ENCODE measurements at places on chromosomes 7 and 10.

DNA sequence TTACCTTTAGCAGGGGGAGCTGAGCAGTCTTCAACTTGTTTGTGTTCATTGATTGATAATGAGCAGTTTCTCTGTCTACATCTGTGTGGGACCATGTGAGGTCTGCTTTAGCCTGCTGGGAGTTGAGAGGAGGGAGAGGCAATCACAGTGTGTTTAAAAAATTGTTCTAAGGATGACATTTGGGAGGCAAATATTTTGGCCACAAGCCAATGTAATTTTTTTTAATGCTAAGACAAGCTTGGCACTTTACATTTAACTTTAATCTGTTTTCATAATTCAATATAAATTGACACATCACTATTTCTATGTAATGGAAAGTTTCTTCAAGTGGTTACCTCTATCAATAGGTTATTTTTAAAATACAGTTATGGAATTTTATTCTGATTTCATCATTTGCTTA, 55.9 kb upstream of the SEMA3A start:
- no peak for DNase-seq

DNA sequence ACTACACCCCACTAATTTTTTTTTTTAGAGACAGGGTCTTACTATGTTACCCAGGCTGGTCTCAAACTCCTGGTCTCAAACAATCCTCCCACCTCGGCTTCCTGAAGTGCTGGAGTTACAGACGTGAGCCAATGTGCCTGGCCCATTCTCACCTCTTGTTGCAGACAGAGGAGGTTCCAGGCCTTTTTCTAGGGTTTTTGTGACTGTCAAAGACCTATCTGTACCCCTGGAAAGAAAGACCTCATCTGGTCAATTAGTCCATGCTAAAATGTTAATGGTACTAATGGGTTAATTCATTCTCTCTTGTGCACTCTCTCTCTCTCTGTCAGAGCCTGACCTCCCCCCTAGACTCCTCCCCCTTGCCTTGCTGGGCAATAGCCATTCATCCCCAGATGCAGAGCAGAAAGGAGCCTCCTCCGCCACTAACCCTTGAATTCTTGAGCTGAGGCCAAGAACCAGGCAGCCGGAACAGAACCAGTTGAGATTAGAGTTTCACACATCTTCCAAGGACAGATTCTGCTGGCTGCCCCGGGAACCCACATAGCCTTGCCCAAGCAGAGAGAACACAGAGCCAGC, 209.7 kb downstream of the SKIDA1 start:
- DNase-seq, result peak; percentile 78

GRCh38 chr7:101804967-101805366, 12.5 kb upstream of the CUX1 start:
- peak; percentile 83 for DNase-seq

DNA sequence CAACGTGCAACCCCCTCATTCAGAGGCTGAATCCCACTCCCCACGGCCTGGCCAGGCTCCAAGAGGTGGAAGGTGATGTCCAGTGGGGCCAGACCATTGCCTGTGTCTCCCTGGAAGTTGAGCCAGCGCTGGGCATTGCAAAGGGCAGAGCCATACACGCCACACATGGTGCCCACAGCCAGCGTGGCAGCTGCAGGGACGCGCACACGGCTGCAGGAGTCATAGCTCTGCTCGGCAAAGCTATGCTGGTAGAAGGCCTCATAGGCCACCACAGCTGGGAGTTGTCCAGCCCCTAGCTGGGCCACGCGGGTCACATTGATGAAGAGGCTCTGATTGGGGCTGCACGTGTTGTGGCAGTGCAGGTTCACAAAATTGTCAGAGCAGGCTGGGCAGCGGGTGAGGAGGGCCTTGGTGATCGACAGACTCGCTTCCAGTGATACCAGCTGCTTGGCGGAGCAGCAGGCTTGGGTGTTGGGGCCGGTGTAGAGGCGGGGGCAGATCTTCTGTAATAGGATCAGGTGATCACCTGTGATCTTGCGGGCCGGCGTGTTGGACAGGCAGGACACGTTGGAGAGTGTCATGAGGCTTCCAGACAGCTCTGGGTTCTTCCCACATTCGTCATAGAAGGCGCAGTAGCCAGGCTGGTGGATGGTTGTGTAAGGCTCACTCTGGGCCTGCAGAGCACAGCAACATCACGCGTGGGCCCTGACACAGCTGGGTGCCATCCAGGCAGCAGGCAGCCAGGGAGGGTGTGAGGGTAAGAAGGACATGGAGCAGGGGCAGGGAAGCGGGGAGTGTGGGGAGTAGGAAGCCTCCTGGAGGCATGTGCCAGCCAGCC, 1.2 kb downstream of the NPC1L1 start:
- no peak for DNase-seq

DNA sequence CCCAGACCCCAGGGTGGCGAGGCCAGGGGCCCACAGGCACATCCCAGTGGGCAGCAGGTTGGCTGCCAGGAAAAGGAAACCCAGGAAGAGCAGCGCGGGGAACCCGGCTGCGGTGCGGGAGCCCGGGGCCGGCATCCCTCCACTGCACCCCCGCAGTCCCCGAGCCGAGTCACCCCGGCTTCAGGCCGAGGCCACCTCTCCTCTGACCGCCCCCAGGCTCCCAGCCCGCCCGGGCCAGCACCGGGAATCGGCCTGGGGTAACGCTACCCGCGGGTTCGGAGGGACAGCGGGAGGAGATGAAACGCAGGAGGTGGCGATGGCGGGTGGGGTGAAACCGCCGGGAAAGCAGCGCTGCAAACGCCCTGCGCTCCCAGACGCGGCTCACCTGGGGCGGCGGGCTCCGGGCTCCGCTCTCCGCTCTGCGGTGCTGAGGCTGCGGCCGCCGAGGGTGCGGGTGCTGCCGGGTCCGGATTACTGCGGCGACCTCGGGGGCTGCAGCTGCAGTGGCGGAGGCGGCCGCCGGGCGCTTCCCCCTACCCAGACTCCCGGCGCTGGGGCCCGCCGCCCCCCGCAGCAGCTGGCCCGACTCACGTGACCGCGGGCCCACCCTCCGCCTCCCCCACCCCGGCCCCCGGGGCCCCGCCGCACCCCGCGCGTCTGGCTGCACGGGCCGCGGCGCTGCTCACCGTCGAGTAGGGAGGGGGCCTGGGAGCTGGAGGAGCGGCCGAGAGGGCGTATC, at the start of gene SCRN1:
TSS of gene SCRN1 (minus strand) at position 545 of the 739 bp plus-strand sequence. CDS start 20,734 bp downstream, outside the sequence.
- peak; percentile 63 for DNase-seq

DNA sequence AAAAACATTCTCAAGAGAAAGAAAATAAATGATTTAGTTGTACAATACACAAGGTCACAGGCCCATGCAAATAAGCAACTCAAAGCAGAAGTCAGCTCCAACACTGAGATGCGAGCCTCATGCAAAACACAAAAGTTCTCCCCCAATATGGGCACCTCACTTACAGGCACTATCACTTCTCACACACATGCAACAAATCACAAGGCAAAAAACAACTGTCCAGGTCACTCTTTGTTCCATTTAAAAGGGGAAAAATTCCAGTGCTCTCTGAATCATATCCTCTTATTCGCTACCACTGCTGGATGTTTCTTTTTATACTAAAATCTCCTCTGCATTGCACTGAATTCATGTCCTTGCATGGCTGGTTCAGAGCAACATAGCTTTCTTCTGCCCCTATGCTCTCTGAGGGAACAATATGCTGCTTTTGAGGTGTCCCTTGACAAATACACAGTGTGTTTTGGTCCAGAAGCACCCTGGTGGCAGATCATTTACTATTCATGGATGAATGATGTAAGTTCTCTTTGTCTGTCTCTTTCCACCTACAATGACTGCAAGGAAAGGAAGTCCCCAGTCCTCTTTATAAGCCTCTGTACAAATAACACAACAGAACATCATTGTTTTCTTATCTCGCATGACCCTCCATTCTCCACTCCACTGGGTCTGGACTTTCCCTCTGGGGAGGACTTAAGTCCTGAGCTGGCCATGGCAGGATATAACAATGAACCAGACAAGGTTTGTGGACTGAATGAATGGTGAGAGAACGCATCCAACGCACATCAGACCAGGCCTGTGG, 85.4 kb upstream of the GSDME start:
- DNase-seq, result no peak

DNA sequence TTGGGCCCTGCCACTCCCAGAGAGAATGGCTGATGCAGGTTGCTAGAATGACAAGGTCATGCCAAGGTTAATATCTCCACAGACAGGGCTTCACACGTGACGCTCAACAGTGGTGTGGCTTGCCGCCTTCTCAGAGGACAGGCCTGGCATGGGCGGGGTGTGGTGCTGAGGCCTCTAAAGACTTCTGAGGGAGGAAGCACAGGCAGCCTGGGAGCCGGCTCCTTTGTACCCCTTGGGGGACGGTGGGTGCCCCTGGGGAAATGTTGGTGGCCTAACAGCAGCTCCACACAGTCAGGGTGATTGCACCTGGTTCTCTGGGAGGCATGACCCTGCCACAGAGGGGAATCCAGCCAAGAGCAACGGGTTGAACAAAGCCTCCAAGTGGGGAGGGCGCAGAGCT, 115.1 kb downstream of the PKD1L1 start:
- no peak for DNase-seq

GRCh38 chr10:106280896-106281460, 883.5 kb downstream of the SORCS1 start:
- no peak for DNase-seq

- no peak for DNase-seq
Observed at GRCh38 chr10:63806330-63806729, 285.1 kb downstream of the REEP3 start.

DNA sequence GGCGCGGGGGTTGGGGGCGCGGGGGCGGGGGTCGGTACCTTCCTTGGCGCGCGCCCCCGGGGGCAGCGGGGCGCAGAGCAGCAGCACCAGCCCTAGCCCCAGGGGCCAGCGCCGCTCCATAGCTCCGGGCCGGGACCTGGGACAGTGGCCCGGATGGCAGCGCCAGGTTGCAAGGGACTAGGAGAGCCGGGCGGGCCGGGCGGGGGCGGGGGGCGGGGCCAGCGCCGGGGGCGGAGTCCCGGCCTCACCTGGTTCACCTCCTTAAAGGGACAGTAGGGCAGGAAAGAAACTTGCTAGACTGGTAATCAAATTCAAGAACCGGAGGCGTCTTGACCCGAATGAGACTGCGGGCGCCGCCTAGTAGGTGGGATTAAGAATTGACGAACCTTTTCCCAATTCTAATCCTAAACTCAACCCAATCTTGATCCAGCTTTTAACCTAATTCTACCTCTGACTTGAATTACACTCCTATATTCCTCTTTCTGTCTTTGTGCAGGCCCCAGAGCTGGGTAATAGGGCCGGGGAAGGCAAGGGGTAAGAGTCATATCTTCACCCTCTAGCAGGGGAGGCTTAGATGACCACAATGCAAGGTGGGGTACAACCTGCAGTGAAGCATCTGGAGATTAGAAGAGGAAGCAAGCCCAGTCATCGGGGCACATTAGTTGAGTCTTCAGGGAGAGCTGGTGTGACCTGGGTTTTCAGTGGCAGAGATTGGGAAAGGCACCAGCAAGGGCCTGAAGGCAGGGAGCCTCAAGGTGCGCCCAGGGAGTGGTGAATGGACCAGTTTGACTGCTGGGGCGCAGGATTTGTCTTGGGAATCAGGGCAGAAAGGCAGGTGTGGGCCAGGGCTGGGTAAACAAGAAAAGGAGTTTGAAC, at the start of gene EPHA1:
TSS of gene EPHA1 (minus strand) at position 171 of the 876 bp plus-strand sequence. CDS start at position 120, 51 bp downstream.
- DNase-seq, result peak; percentile 97

GRCh38 chr7:151411551-151411950, 1.7 kb upstream of the WDR86 start:
- peak; percentile 31 for DNase-seq

GRCh38 chr7:85186083-85186520, 754 bp downstream of the SEMA3D start:
- DNase-seq, result peak; percentile 59

GRCh38 chr7:43572516-43573049, 10.3 kb upstream of the STK17A start:
- DNase-seq, result no peak

DNA sequence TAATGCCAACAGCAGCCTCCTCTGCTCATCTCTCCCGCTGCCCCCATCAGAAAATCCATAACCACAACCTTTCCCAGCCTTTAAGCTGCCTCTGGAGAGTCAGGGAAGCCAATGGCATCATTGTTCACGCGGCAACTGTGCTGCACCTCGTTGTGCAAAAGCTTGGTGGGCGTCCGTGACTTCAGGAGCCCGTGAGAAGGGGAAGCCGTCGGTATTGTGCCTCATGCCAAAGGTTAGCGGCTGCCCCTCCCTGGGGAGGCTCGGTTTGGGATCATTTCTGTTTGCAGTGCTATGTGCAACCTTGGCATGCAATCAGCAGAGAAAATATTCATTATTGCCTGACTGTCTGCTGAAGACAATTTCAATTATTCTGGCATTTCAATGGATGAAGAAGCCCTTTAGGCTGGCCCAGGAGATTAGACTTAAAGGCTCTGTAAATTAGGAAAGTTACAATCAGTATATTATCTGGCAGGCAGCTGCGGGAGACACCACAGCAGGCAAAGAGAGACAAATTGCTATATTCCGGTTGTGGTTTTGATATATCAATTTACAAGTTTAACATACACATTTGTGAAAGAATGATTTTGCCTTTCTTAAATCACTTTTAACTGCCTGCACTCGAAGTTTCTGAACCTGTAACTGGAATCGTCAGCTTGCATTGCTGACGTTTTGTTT, 244.5 kb downstream of the GATA3 start:
- DNase-seq, result no peak

- no peak for DNase-seq
Observed at GRCh38 chr7:131674131-131674530, 117.7 kb upstream of the PODXL start.

DNA sequence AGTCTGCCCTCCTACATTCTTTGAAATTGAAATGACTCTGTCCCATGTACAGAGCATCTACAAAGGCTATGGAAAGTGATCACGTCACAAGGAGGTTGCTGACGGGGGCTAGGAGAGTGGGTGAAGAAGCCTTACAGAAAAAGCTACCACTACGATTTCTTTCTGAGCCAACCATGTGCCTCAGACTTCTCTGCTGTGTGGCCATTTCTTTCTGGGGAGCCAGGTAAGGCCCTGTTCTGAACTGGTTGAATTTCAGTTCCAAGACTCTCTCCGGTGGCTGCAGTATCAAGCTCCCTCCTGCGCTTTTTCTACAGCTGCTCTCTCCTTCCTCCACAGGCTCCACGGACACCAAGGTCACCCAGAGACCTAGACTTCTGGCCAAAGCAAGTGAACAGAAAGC, 112.5 kb upstream of the PRSS1 start:
- no peak for DNase-seq

DNA sequence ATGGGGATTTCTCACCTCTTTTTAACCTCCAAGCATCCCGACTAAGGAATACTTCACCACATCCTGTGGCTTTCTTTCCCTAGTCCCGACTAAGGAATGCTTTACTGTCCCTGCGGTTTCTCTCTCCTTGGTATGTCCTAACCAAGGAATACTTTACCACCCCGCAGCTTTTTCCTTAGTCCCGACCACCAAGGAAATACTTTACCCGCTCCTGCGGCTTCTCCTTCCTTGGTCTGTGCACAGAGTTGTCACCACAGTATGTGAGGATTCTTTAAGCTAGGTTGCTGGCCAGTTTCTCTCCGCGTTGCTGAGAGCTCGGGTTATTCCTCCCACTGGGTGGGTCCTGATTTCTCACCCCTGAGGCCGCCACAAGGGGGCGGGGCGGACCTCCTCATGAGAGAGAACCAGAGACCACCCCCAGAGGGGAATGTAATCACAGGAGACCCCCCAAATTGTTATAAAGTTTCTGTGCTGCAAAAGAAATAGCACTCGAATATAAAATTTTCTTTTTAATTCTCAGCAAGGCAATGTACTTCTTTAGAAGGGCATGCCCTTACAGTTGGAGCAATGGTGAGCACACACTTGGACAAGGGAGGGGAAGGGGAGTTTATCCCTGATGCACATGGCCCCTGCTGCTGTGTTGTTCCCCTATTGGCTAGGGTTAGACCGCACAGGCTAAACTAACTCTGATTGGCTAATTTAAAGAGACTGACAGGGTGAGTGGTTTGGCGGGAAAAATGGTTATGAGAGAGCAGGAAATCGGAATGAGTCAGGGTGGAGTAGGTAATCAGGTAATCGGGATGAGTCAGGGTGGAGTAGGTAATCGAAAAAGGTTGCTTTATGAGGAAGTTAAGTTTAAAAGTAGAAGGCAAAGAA, 12.8 kb downstream of the SUGCT start:
- DNase-seq, result peak; percentile 65
